Body of pancreas (tissue), 4 donors: ENCODE measurements at places on chromosomes 2 and 18.

GRCh38 chr2:118834440-118834810 is 13.0 kb downstream of the EN1 start:
- H3K27me3 ChIP-seq = peaks cover 28% of the 10 kb centered on the region
- no peak overlapping the region for H3K4me3 ChIP-seq
- no peak for DNase-seq
- no peaks in the 10 kb centered on the region for H3K36me3 ChIP-seq

GRCh38 chr2:43375746-43376522 is 149.5 kb upstream of the ZFP36L2 start:
- H3K4me3 ChIP-seq = no peak overlapping the region
- H3K4me1 ChIP-seq = peaks cover 8% of the 10 kb centered on the region
- H3K36me3 ChIP-seq = no peaks in the 10 kb centered on the region
- H3K27ac ChIP-seq = no peak overlapping the region
- H3K27me3 ChIP-seq = no peaks in the 10 kb centered on the region

DNA sequence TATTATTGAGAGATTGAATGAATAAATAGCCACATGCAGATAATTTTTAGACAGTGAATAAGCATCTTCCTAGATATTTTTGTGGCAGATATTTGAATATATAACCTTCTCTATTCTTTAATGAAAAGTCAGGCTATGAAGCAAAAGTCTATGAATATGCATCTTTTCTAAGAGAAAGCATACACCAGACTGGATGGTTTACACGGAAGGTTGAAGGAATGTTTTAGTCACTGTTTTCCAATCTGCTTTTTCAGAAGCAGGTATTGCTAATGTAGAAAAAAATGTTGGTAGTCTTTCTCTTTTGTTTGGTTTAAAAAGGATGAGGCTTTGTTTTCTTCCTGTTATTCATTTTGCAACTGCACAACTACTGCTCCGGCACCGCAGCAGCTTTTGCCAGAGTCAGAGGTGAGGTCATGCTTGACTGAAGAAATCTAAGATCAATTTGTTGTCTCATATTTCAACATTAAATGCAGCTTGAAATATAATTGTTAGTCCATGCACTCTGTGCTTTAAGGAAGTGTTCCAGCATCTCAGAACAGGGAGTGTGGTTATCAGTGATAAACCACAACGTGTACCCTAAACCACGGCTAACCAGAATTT is 1540.8 kb upstream of the PIK3C3 start:
- no peak for DNase-seq
- no peak overlapping the region for H3K27ac ChIP-seq
- no peaks in the 10 kb centered on the region for H3K4me1 ChIP-seq
- no peaks in the 10 kb centered on the region for H3K27me3 ChIP-seq
- no peaks in the 10 kb centered on the region for H3K36me3 ChIP-seq
- H3K4me3 ChIP-seq = no peak overlapping the region

DNA sequence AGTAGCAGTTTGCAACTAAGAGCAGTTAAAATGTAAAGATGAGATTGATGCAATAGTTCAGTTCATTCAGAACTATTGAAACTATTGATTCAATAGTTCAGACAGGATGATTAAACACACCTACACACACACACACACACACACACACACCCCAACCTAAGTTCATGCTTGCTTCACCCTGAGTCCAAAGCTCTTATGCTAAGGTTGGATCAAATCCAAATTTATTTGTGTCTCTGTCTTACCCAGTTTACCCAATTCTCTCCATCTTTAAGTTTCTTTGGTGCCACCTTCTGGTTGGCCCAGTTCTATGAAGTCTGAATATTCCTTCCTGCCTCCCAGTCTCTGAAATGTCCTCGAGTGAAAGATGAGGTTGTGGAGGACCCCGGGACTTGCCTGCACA is 5.1 kb downstream of the SERPINB8 start:
- no peaks in the 10 kb centered on the region for H3K27me3 ChIP-seq
- no peak overlapping the region for H3K4me3 ChIP-seq
- DNase-seq = no peak
- H3K36me3 ChIP-seq = no peaks in the 10 kb centered on the region

DNA sequence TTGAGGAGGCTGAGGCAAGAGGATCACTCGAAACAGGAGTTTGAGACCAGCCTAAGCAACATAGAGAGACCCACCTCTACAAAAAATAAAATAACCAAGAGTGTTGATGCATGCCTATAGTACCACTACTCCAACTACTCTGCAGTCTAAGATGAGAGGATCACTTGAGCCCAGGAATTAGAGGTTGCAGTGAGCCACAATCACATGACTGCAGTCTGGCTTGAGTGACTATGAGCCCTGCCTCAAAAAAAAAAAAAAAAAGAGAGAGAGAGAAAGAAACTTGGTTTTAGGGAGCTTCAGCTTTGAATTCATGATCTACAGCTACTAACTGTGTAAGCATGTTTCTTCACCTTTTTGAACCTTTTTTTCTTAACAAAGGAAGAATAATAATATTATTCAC is 119.9 kb downstream of the HNMT start:
- H3K36me3 ChIP-seq = no peaks in the 10 kb centered on the region
- no peak overlapping the region for H3K27ac ChIP-seq
- DNase-seq = no peak
- H3K4me1 ChIP-seq = peaks cover 24% of the 10 kb centered on the region
- H3K4me3 ChIP-seq = no peak overlapping the region
